ENCODE measurements at places on chromosomes 2 and 18. TPM values are rescaled to one million over a fixed set of nuclear protein-coding genes. Genes with fewer than 3 reads are reported as not detected.
A peak's percentile ranks its signal among the peaks of the same experiment; 100 is the strongest.

DNA sequence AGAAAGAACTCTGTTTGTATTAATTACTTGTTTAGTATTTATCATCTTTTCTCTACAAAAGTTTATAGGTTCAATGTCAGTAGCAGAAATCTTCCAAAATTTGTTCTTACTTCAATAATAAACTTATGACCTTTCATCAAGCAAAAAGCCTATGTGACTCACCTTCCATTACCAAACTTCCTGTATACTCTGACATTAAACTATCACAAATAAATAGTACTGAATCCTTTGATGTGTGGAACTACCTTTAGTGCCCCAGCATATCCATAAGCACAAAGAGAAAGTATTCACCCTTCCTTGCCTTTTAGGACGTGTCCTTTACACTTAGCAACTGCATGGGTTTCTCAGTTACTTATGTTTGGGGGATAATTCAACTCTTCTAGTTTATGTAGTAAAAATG is 166.0 kb downstream of the EHBP1 start:
- H3K27me3 ChIP-seq: no peaks in the 10 kb centered on the region
- no peak overlapping the region for H3K27ac ChIP-seq
- H3K4me3 ChIP-seq: no peak overlapping the region

DNA sequence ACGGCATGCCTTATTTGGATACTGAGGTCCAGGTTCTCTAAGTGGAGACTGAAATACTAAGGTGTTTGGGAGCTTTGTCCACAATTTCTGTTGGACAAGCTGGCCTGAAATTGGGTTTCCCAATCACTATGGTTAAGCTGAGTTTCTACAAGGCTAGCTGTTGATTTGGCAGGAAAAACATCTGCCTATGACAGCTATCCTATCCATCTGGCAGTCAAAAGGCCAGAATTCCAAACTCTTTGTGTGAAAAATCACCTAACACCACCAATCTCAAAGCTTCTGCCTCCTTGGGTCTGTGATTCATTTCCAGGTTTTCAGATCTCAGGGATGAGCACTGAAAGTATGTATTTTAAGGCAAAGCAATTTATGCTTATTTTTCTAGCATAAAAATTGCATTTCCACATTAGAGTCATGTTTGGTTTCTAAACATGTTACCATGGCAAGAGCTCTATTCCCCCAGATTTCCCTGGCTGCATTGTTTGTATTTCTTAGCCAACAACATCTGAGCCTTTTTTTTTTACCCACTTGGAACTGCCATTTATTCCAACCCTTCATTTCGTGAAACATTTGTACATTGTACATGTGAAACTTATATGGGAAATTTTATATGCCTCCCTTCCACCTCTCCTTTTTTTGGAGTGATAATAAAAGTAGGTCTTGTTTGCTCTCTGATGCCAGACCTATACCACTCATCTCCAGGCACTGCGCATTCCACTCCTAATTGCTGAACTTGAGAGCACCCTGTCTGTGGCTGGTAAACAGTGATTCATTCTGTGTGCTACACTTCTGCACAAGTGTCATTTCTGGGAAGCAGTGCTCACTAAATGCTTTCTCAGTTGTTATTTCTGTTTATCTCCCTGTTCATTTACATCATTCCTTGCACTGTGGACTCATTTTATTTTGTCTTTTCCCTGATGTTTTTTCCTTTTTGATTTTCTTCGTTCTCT is 15.9 kb upstream of the CCDC85A start:
- no peak for DNase-seq
- no peaks in the 10 kb centered on the region for H3K36me3 ChIP-seq
- no peaks in the 10 kb centered on the region for H3K27me3 ChIP-seq
- H3K4me1 ChIP-seq: no peaks in the 10 kb centered on the region

OTX1 gene
- not detected for total RNA-seq

GRCh38 chr2:232890896-232891601 is 21.0 kb downstream of the SNORC start:
- no peak for DNase-seq
- H3K36me3 ChIP-seq: no peaks in the 10 kb centered on the region
- H3K4me1 ChIP-seq: peaks cover 6% of the 10 kb centered on the region

GRCh38 chr2:200399636-200400035 is 93.1 kb downstream of the SPATS2L start:
- H3K4me3 ChIP-seq: no peak overlapping the region
- DNase-seq: no peak
- H3K36me3 ChIP-seq: no peaks in the 10 kb centered on the region

GRCh38 chr2:229486673-229487072 is 215.6 kb upstream of the PID1 start:
- H3K36me3 ChIP-seq: no peaks in the 10 kb centered on the region
- no peaks in the 10 kb centered on the region for H3K27me3 ChIP-seq
- DNase-seq: no peak
- no peak overlapping the region for H3K27ac ChIP-seq
- no peaks in the 10 kb centered on the region for H3K4me1 ChIP-seq
- no peak overlapping the region for H3K4me3 ChIP-seq

CCDC74B gene
- total RNA-seq: 2.5 TPM

- H3K4me1 ChIP-seq: no peaks in the 10 kb centered on the region
- no peak for DNase-seq
- no peak overlapping the region for H3K27ac ChIP-seq
- H3K27me3 ChIP-seq: no peaks in the 10 kb centered on the region
- no peaks in the 10 kb centered on the region for H3K36me3 ChIP-seq
Measured at GRCh38 chr2:142989273-142990204, 112.1 kb downstream of the KYNU start.

MCFD2 gene
- total RNA-seq: 48.7 TPM

LRRC30 gene
- total RNA-seq: not detected

AP1S3 gene
- total RNA-seq: 3.5 TPM

DNA sequence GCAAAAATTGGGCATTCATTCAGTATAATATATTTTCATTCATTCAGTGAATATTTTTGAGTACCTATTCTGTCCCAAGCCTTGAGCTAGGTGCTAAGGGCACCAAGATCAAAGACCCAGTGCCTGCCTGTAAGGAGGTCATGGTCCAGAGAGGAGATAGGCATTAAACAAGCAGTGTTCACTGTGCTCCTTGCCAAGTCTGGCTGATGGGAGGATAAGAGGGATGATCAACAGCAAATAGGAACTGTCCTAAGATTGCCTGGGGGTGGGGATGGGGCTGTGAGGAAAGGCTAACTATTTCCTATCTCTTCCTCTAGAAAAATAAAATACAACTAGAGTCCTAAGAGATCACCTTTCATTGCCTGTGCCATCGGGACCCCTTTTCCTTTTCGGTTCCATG is 60.4 kb downstream of the SETBP1 start:
- no peaks in the 10 kb centered on the region for H3K36me3 ChIP-seq
- no peaks in the 10 kb centered on the region for H3K27me3 ChIP-seq
- H3K4me3 ChIP-seq: no peak overlapping the region
- no peak for DNase-seq

DNA sequence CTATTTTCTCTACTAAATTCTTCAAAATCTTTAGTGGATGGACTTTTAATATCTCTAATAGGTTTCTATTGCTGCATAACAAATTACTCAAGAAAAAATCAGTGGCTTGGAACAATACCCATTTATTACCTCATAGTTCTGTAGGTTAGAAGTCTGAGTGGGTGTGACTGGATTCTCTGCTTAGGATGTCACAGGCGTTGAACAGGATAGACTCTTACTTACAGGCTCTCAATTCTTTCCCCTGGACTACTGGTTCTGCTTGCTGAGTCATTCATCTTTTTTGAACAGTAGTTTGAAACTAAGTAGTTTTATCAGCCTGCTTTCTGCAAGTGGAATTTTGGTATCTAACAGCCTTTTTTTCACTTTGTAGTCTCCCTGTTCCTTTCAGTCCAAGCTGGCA is 265.4 kb downstream of the ZNF385B start:
- no peak for DNase-seq
- no peaks in the 10 kb centered on the region for H3K4me1 ChIP-seq
- no peaks in the 10 kb centered on the region for H3K27me3 ChIP-seq

DNA sequence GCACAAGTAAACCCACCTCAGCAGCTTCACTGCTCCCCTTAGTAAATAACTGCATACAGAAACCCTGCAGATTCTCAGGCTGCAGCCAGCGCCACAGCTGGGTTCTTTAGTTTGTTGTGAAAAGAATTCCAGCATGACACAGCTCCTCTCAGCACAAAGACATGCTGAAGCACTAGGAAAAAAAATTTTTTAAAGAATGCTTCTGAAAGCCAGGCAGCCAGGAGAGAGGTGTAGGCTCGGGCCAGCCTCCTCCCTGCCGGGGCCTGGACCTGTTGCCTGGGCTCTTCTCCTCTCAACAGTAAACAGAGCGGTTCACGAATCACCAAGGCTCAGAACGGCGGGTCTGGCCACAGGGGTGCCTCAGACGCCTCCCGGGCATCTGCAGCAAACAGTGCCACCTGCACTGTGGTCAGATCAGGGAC is 95.7 kb upstream of the POU3F3 start:
- no peak for DNase-seq
- no peaks in the 10 kb centered on the region for H3K27me3 ChIP-seq
- no peak overlapping the region for H3K27ac ChIP-seq
- H3K36me3 ChIP-seq: no peaks in the 10 kb centered on the region

DNA sequence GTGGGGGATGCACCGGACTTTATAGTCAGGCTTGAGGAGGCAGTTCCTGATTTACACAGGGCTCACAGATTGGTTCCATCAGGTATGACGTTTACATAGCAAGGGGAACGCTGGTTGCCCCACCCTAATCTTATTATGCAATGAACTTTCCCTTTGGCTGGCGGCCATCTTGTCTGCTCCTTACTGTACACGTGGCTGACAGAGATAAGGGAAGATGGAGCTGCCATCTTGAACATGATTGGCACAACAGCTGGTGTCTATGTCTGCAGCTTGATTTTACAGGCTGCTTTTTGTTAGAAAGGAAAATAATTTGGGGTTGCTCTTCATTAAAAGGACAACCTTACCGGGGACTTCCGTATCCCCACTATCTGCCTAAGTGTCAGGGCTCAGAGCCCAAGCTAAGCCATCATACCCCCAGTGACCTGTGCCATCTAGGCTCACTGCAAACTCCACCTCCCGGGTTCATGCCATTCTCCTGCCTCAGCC is 33.5 kb upstream of the ATG16L1 start:
- no peaks in the 10 kb centered on the region for H3K4me1 ChIP-seq
- H3K27ac ChIP-seq: no peak overlapping the region
- H3K27me3 ChIP-seq: no peaks in the 10 kb centered on the region

- H3K4me3 ChIP-seq: no peak overlapping the region
- H3K27me3 ChIP-seq: no peaks in the 10 kb centered on the region
- H3K4me1 ChIP-seq: no peaks in the 10 kb centered on the region
- peaks cover 3% of the 10 kb centered on the region for H3K36me3 ChIP-seq
- no peak overlapping the region for H3K27ac ChIP-seq
Measured at GRCh38 chr2:9844576-9844975, 1.3 kb downstream of the TAF1B start.

DNA sequence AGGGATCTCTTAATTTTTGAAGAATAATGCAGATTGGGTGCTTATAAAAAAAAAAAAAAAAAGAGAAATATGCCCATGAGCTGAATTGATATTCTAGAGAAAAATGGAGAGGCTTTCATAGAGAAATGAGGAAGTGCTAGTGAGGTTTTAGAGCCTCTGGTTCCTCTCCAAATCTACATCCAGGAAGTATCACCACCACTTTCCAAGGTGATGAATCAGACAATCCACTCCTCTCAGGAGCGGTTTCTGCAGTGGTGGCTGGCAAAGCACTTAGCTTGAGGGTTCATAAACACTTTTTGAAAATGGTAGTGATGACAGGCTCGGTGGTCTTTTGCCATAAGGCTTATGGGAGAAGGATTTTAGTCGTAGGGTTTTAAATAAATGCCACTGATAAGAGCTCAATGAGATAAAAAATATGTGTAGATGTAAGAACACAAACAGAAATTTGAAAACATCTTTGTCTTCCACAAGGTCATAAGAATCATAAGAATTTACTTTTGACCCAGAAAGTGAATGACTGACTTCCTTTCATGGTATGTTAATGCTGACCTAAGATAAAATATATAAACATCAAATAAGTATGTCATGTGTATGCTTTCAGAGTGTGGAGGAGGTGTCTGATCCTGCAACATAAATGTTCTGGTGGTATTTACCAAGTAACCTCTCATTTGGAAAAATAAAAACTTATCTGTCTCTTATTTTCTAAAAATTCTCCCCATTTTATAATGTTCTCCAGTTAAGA is 42.1 kb upstream of the DSG1 start:
- no peak for DNase-seq
- H3K4me1 ChIP-seq: no peaks in the 10 kb centered on the region
- H3K27ac ChIP-seq: peak overlapping the region; percentile 41

GRCh38 chr2:24179683-24180082 is 4.8 kb downstream of the FAM228A start:
- no peak overlapping the region for H3K27ac ChIP-seq
- no peaks in the 10 kb centered on the region for H3K36me3 ChIP-seq
- DNase-seq: no peak
- no peak overlapping the region for H3K4me3 ChIP-seq
- H3K4me1 ChIP-seq: no peaks in the 10 kb centered on the region

OR6B2 gene
- not detected for total RNA-seq

CYTIP gene
- total RNA-seq: 3.3 TPM

EFR3B gene
- total RNA-seq: 10.8 TPM

GRCh38 chr2:74530239-74531187 is 780 bp downstream of the HTRA2 start:
- peaks cover 36% of the 10 kb centered on the region for H3K36me3 ChIP-seq
- H3K4me1 ChIP-seq: no peaks in the 10 kb centered on the region
- no peaks in the 10 kb centered on the region for H3K27me3 ChIP-seq
- H3K4me3 ChIP-seq: peak overlapping the region; percentile 89

DNA sequence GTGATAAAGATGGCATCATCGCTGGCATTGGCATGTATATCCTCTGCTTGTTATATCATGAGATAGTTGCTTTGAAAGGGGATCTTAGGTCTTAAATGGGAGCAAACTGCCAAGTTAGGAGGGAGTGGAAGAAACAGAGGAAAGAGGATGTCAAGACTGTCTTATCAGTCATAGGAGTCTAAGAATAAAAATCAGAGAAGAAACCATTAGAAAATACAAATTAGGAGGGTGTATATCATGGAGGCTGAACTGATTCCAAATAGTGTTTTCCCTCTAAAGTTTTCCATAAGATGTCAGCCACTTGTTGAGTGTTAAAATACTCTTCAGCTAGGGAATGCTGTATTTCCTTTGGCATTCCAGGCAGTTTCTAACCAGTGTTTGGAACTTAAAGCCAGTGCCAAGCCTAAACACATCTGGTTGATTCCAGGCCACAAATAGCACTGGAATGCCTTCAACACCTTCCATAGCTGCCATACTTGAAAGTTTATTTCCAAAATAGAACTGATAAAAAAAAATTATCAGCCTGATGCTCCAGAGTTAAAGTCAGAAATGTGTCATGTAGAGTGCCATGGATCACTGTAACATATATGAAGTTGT is 129.4 kb downstream of the ZEB2 start:
- H3K27me3 ChIP-seq: no peaks in the 10 kb centered on the region
- no peak overlapping the region for H3K4me3 ChIP-seq
- no peak for DNase-seq
- H3K36me3 ChIP-seq: peaks cover 48% of the 10 kb centered on the region
- H3K27ac ChIP-seq: peak overlapping the region; percentile 73

- H3K4me3 ChIP-seq: no peak overlapping the region
- no peak overlapping the region for H3K27ac ChIP-seq
- H3K27me3 ChIP-seq: no peaks in the 10 kb centered on the region
- DNase-seq: no peak
Measured at GRCh38 chr2:11771971-11772615, 25.7 kb downstream of the LPIN1 start.

SLC5A7 gene
- total RNA-seq: not detected

DUSP2 gene
- 9.0 TPM for total RNA-seq

Data from right atrium auricular region (tissue), 2 donors.